ENCODE measurements at places on chromosomes 11 and 22.

DNA sequence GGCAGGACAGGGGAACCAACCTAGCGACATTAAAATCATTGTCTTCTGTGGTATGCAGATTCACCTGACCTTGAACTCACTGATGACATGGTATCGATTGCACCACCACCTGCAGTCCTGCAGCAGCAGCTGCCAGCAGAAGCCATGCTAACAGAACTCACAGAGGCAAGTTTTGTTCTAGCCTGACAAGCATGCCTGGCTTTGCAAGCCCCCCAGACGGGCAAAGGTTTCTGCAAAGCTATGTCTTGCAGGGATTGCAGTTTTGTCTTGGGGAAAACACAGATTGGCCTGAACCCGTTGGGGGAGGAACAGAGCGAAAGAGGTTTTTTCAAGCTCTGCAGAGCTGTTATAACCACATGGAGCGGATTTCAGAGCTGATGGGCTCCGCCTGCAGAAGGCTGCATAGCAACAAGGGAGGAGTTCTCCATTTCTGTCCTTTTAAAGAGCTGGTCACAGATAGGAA lies 221.0 kb downstream of the HIPK3 start:
- no peak for DNase-seq

DNA sequence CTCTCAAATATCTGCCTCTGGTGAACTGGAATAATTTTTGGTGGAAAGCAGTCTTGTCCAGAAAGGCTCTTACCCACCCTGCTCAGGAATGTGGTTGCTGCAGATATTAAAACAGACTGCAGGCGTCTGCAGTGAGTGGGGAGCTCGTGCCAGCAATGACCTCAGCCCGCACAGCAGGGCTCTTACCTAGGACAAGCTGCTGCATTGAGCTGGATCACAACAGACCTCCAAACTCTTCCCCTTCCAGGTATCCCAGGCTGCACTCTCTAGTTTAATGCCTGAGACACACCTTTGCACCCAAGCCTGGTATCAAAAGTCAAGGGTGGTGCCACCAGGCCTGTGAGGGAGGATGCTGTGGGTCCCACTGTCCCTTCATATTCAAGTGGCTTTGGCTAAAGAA lies 69.7 kb upstream of the CDON start:
- no peak for DNase-seq

- no peak for DNase-seq
Observed at GRCh38 chr11:79253280-79253679, 187.6 kb downstream of the TENM4 start.

GRCh38 chr11:59710136-59710847 lies 3.4 kb downstream of the OR10V1 start:
- no peak for DNase-seq
